ENCODE measurements at places on chromosomes 3 and 15. TPM values are rescaled to one million over a fixed set of nuclear protein-coding genes. Genes with fewer than 3 reads are reported as not detected.

DNA sequence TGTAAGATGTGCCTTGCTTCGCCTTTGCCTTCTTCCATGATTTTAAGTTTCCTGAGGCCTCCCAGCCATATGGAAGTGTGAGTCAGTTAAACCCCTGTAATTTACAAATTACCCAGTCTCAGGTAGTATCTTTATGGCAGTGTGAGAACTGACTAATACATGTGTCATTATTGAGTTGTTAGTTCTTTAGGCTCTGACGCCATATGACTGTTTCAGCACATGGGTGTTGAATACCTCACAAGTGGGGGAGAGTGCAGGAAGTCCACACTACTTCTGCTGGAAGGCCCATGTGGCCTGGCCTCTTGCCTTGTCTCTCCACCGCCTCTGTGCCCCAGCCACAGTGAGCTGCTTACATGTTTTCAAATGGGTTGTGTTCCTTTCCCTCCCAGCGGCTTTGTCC, 28.5 kb downstream of the MFSD1 start:
- DNase-seq = no peak

GRCh38 chr3:50415816-50416215, 56.5 kb upstream of the TMEM115 start:
- no peak for DNase-seq

GRCh38 chr3:66372681-66373350, 128.0 kb downstream of the LRIG1 start:
- DNase-seq = no peak

The RPP14 gene
- 16.4 TPM for polyA plus RNA-seq

The ETFA gene
- polyA plus RNA-seq = 115 TPM

DNA sequence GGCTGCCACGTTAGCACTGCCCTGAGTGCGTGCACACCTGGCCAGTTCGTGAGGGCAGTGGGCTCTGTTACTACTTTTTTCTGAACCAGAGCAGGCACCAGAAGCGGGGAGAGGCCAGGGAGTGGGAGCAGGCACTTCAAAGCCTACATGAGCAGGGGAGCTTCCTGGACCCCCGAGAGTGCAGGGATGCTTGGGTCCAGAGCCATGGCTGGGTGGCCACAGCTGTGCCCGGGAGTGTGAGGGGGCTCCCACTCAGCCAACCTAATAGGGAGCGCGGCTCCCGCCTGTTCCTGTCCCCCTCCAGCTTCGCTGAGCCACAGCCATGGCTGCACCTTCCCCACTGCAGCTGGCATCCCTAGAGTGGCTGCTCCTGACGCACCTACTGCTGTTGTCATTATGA, 1423.3 kb downstream of the SI start:
- DNase-seq = no peak

GRCh38 chr3:55947406-55947805, 460.3 kb upstream of the WNT5A start:
- DNase-seq = no peak

The TRH gene
- 0.13 TPM for polyA plus RNA-seq

The HHATL gene
- polyA plus RNA-seq = 60.1 TPM

The ZBED2 gene
- polyA plus RNA-seq = 0.08 TPM

GRCh38 chr3:46932455-46933225, 43.9 kb downstream of the CCDC12 start:
- DNase-seq = no peak

The WDR76 gene
- polyA plus RNA-seq = 8.4 TPM

The KLHL6 gene
- 2.2 TPM for polyA plus RNA-seq

GRCh38 chr3:124565013-124565412, 165.2 kb upstream of the UMPS start:
- peak; percentile 88 for DNase-seq

DNA sequence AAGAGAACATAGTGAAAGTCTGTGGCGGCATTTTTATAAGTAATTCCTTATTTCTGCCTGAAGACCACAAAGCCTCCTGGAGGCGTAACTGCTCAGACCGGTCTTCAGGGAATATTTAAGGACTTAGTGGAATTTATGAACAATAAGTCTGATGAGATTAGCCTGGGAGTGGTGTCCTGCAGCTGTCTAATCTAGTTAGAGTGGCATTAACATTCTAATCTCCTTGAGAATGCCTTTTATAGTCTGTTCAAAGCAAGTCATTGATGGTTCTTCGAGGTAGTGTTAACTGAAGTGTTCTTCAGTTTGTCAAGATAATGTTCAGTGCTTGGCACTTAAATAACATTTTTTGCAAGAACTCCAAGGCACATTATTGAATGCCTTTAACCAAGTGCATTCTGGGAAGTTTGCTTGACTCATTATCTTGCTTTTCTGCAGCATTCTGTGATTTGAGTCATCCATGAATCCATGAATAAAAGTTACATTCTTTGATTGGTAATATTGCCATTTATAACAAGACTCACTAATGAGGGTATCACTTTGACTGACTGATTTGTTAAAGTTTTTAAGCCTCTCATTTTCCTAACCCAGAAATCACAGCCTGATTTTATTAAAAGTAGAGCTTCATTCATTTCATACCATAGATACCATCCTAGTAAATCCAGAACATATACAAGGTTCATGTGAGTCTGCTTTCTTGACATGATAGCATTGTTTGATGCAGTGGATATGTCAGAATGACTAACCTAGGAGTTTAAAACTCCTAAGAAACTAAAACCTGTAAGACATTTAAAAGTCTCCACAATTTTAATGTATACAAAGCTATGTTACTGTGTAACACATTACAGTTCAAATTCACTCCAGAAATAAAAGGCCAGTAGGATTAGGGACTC, 12.5 kb downstream of the RBM5 start:
- DNase-seq = no peak

- no peak for DNase-seq
Measured at GRCh38 chr3:146209371-146209770, 41.5 kb downstream of the PLSCR4 start.

DNA sequence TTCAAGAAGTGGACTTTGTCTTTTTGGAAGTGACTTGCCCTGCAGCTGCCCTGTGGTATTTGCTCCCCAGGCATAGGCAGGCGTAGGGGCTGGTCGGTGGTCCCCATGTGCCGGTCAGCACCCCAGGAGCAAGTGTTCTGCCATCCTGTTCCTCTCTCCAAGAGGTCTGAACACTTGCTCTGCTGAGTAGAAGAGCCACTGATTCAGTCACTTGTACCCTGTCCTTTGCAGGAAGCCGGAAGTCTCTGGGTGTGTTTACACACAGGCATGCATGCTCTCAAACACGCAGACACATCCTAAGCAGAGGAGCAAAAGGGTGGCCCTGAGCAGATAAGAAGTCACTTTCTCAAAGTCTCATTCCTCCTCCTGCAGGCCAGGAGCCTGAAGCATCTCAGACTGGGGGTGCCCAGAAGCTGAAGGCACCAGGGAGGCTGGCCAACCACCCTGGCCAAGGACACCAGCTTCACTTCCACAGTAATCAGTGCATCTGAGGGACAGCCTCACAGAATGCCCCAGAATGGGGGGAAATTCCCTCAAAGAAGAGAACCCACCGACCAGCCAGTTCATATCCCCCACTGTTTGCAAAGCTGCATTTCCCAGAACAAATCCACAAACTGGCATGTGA, 88.7 kb upstream of the POMGNT2 start:
- no peak for DNase-seq

The PCOLCE2 gene
- 3.4 TPM for polyA plus RNA-seq
